ENCODE measurements at places on chromosomes 6 and 20.

GRCh38 chr6:159257846-159258245 lies 88.6 kb downstream of the FNDC1 start:
- no peak for DNase-seq

- no peak for DNase-seq
Measured at GRCh38 chr20:34941226-34941625, 14.4 kb downstream of the GSS start.

DNA sequence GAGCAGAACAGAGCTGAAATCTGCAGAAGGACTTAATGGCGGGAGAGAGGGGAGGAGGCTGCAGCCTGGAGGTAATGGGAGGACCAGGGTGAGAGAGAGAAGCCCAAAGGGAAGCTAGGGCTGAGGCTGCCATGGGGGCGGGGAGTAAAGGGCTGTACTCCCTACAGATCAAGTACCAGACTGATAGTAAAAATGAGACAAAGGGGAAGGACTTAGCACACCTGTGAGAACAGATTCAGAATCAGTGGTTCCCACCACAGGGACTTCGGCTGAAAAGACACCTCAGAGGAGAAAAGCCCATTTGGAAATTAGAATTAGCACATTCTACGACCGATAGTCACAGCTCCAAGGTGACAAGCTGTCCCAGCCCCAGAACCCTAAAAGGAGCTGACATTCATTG lies 6.4 kb upstream of the TBXT start:
- DNase-seq = no peak

- no peak for DNase-seq
Measured at GRCh38 chr6:134619789-134620188, 301.9 kb upstream of the SGK1 start.

DNA sequence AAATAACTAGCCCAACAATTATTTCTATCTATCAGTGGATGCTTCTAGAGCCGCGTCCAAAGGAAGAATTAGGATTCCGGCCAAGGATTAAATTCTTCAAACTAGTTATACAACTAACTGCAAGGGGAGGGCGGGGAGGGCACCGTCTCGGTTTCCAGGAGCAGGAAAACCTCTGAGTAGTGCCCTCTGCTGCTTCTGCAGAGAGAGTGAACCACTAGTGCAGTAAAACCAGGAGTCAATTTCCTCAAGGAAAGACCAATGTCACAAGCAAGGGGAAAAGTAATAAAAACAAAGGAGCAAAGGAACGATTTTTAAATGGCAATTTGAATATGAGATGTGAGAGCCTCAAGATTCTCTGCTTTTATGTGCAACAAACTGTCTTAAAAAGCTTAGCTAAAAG lies 16.5 kb upstream of the UBE2J1 start:
- peak; percentile 40 for DNase-seq

DNA sequence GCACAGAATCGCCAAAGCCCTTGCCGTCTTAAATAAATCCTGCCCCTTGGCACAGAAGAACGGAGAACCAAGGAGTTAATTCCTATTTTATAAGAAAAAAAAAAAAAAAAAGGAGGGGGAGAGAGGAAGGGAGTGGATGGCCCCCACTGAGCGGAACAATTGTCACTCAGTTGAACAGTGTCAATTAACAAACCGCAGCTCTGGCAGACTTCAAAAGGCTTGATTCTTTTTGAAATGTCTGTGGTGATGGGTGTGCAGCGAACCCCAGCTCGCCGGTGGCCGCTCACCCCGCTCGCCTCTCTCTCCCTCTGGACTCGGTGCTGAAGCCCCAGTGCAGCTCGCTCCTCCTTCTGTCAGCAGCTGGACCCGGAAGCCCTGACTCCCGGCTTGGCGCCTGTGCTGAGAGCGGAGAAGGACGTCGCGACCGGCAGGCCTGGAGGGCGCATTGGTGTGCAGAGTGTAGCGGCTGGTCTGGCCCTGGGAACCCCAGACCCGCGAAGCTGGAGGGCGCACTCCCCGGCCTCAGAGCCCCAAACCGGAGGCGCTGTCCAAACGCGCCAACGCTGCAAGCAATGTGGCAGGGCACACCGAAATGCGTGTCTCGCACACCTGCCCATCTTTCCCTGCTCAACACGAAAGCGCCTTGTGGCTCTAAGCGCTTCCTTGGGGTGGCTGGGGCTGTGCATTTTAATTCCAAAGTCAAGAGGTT lies 3.4 kb downstream of the LINC00237 start:
- DNase-seq = no peak

DNA sequence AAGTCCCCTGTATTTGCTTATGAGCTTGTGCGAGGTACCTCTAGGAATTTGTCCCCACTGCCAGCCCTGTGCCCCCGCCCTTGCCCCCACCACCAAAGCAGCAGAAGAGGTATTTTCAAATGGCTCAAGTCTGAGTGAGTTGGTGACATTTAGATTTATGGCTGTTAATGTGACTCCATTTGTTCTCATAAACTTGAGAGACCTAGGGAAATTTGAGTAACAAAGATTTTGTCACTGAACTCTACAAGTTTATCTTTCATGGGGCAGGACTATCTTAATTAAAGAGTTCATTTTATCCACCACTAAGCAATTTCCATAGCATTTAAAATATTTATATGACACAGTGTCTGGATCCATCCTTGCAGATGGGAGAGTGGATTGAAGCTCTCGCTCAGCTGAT lies 108.5 kb downstream of the PRND start:
- DNase-seq = no peak

DNA sequence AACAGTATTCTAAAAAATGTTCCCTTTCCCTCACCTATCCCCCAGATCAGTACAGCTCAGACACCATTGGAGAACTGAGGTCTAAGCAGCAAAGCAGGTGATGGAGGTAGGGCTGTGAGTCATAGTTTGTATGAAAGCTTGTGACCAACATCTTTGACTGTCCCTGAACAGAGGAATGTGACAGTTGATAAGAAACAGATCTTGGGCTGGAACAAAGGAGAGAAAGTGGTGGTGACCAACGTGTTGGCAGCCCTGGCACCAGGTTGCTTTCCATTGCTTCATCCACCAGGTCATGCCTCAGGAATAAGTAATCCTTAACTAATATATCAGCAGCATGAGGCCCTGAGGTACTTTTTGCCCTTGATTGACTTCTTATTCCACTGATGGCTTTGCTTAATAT lies 19.9 kb upstream of the CRIP3 start:
- no peak for DNase-seq

GRCh38 chr6:31112478-31112877 lies at the start of gene C6orf15:
TSS of gene C6orf15 (minus strand) at chr6:31112575. CDS start at chr6:31112555, 20 bp downstream.
- DNase-seq = no peak

DNA sequence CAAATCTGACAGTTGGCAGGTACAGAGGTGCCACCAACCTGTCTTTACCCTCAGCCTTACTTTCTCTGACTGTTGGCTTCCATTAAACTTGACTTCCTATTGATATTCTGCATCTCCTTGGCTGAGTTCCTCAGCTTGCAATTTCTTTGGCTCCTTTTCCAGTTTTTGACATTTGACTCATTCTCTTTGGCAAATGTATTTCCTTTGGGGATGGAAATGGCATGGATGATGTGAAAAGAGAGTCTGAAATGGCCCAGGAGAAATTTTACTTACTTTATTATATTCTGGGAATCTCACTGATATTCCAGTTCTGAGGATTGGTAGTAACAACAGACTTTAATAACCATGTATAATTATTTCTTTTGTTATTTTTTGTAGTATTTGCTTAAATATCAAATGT lies 255.2 kb downstream of the CD109 start:
- DNase-seq = no peak

- no peak for DNase-seq
Measured at GRCh38 chr6:168866534-168866933, 387.1 kb downstream of the THBS2 start.

- no peak for DNase-seq
Measured at GRCh38 chr6:34235307-34236130, 1.2 kb upstream of the HMGA1 start.

All from Caco-2 (cell line).